ENCODE measurements at places on chromosomes 11 and 22.

DNA sequence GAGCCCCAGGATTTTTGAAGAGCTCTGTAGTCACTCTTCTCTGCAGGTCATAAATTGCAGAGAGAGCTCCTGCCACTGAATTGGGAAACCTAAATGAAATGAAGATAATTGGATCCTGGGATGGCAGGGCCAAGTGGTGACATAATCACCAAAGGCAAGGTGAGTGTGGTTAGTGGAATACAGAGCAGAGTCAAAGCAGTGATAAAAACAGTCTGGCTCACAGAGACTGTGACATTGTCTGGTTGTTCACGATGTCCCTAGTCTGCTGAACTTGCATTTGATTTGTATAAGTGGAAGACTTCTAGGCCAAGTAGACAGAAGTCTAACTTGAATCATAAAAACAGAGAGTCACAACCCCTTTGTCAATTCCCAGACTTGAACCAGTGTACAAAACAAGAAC is 26.8 kb upstream of the SPATA19 start:
- no peak for DNase-seq

DNA sequence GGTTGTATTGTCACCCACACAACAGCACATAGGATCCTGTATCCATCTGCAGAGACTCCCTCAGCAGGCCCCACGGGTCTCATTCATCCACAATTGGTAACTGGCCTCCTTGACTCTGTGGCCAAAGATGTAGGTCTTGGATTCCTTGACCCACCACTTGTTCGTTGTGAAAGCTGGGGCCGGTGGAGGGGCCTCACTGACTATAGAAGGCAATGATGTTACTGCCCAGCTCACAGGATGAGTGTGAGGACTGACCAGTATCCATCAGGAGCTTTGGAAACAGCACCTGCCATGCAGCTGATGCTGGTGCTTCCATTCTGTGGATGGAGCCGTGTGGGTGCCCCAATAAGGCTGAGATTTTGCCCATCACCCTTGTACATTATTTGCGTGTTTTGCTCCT is 615.7 kb downstream of the BRD1 start:
- DNase-seq = no peak

DNA sequence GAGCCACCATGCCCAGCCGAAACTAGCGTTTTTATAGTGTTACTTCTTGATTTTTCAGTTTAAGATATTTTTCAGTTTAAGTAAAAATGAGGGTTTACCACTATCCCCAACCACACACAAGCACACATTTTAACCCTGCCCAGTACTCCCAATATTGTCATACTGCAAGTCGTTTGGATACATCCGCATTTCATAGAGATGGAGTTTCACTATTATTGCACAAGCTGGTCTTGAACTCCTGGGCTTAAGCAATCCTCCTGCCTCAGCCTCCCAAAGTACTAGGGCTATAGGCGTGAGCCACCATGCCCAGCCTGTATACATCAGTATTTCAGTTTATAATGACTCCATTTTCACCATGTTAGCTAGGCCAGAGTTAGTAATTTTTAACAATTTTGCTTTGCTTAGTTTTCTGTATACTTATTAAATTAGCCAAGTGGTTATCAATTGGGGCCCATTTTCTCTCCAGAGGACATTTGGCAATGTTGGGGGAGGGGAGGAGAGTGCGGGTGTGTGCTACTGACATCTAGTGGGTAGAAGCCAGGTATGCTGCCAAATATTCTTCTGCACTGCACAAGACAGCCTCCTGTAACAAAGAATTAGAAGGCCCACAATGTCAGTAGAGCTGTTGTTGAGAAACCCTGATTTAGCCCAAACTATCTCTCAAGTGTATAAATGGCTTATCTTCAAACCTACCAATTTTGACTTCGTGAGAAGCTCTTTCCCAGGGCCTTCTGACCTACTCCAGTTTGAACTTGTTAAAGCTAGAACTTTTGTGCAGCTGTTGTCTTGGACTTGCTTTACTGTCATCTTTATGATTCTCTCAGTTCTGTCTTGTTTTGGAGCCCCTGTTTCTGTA is 7.3 kb downstream of the USP47 start:
- DNase-seq = peak; percentile 78

DNA sequence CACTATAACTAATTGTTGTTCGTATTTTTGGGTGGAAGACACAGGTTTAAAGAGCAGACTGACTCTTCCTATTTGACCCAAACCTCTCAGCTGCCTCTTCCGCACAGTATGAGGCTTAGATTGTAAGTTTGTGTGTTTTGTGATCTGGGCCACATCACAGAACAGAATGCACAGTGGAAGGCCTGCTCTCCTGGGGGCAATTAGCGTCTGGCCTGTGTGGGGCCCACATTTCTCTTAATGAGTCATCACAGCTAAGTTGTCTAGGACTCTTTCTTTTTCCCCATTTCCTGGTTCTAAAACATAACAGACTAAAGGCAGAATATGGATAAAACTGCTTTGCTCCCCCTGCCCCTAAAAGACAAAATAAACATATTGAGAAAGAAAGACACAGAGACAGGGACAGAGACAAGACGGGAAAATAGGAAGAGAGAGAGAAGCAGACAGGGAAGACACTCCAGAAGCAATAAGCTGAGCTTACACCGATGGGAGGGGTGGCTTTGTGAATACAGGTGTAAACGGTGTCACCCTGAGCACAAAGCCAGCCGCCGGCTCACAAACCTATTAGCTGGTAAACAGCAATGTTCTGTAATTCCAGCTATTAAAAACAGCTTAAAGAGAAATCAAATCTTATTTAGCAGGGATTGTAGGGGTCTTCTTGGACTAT is 127.4 kb upstream of the OPCML start:
- no peak for DNase-seq

All from eye (tissue), 1 donor.